ENCODE measurements at places on chromosomes 4 and X.

DNA sequence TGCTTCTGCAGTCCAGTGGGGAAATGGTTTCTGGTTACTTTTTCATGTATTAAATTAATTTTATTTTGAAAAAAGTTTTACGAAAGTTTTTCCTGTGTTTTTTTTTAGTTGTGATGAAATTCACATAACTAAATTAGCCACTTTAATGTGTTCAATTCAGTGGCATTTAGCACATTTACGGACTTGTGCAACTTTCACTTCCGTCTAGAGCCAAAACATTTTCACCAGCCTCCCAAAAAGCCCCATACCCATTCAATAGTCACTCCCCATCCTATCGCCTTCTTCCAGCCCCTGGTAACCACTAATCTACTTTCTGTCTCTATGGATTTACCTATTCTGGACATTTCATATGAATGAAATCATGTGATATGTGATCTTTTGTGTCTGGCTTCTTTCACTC lies 22.8 kb upstream of the TBL1X start:
- no peak for DNase-seq

DNA sequence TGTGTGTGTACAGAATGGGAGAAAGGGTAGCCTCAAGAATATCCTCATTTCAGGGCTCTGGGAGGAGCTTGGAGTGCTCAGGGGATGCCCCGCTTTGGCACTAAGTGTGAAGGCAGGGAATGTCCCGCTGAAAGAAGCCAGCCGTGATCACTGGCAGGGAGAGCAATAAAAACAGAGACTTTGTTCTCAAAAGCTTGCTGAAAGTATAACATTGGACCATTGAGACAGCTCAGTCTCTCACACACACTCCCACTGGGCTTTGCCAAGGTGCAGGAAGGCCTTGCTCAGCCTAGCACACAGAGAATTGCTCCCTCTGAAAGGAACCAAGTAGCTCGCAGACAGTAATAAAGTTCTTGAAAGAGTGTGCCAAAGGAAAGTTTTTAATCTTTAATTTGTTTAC lies 143.8 kb upstream of the SLITRK2 start:
- no peak for DNase-seq

DNA sequence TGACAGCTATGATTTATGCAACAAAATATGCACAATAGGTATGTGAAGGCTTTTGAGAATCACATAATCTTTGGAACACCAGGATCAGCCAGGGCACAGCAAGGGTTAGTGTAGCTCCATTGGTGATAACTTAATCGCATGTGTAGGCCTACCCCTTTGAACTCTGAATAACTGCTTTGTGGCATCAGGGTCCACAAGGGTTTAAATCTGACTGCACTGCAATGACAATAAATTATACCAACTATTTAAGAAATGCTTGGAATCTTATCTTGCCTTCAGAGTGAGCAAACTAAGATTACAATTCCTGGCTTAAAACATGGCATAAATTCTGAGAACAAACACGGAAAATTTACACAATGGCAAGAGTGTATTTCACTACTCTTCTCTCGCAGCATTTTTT lies 245.8 kb downstream of the FBXO8 start:
- no peak for DNase-seq

- no peak for DNase-seq
These were observed at the start of gene RENBP for GRCh38 chrX:153944140-153944799. Gene RENBP, minus strand, starts transcription at chrX:153944643. Its CDS starts 33 bp downstream, at chrX:153944610.

DNA sequence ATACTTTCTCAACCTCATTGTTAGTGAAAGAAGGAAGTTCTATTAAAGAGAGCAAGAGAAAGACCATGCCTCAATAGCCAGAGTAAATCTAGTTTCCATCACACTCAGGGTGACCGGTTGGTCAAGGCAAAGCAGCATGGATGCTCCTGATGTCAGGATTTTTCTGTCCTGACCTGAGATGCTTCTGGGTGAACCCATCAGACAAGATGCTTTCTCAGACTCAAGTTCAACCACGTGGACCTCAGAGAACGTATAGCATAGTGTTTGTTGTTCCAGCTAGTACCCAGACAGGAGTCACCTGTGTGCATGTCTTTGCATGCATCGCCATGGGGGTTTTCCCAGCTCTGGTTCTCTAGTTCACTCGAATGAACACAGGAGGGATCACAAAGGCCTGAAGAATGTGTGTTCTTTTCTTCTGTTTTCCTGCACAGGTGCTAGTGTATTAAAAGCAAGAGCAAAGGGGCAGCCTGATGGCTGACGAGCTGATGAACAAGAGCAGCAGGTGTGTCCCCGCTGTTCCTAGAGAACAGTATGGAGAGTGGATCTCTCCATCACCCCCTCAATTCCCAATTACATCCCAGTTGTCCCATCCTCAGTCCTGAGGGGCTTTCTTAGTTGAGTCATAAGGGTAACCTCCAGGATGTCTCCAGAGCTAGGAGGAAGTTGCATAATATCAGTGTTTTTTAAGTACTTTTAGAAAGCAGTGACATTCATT lies 110.5 kb upstream of the ENPP6 start:
- DNase-seq, result no peak

- DNase-seq, result no peak
These were observed 74.3 kb upstream of the PPP2R3B start for GRCh38 chrX:460823-461640.

GRCh38 chr4:104491481-104492182 lies 3.1 kb downstream of the CXXC4 start:
- no peak for DNase-seq

- DNase-seq, result no peak
These were observed 31.7 kb upstream of the PDLIM3 start for GRCh38 chr4:185566972-185567371.

DNA sequence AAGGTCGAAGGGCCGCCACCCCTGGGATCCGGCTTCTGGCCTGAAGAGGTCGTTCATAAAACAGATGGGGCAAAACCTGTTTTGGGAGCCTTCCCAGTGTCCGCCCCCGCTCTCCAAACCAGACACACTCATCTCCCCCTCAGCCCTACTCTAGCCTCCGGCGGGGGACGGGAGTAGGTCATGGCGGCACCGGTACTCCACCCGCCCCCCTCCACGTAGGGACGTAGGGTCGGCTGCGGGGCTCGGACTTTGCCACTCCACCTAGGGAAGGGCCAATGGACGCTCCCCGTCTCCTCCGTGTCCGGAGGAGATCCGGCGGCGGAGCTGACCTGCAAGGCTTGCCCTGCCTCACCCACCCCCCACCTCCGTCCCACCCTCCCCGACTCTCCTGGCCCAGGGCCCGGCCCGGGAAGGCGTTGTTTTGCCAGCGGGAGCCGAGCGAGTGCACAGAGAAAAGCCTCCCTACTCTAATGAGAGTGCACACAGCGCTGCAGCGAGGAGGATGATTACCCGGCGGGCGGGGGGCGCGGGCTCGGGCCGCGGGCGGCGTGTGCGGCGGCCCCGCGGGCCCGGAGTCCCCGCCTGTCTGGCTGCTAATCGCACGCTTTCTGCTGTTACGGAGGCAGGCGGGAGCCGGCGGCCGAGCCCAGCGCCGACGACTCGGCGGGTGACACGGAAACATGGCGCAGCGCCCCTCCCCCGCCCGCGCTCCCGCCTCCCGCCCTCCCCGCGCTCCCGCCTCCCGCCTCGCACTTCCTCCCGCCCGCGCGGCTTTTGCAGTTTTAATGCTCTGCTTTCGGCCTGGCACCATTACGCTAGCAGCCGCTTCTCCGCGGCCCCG lies 8.3 kb upstream of the BCOR start:
- peak; percentile 73 for DNase-seq

DNA sequence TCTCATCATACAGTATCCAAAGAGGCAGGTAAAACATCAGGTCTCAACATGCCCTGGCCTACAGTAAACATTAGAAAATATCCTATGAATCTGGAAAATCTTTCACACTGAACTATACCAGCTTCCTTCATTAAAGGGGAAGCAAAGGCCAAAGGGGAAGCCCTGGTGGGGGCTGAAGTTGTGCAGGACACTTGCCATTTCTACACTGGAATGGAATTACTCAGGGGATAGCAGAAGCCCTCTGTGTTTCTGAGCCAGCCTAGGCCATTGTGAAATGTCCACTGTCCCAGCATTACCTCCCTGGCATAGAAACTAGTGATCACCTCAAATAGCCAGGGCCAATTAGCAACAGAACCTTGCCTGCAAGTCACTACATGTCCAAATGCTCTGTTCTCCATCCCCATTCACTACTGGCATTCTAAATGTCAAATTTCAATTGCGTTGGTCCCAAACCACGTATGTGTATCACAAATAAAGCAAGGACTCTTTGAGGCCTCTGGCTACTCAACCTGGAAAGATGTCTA lies 429.9 kb downstream of the AFF2 start:
- no peak for DNase-seq

DNA sequence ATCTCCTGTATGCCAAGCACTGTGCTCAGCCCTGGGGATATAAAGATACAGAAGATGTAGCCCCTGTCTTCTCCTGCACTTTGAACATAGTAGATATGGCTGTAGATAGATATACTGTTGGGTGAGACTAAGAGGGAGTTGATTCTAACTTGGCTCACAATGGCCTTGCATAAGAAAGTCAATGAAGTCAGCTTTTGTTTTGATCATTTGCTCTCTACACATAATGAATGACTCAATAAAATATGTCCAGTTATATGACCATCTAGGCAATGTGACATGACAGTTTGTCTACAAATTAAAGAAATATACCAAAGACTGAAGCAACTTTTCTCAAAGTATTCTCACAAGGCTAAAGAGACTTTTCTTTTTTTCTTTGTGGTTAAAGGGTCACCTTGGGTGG lies 147.6 kb upstream of the DIPK2B start:
- no peak for DNase-seq

DNA sequence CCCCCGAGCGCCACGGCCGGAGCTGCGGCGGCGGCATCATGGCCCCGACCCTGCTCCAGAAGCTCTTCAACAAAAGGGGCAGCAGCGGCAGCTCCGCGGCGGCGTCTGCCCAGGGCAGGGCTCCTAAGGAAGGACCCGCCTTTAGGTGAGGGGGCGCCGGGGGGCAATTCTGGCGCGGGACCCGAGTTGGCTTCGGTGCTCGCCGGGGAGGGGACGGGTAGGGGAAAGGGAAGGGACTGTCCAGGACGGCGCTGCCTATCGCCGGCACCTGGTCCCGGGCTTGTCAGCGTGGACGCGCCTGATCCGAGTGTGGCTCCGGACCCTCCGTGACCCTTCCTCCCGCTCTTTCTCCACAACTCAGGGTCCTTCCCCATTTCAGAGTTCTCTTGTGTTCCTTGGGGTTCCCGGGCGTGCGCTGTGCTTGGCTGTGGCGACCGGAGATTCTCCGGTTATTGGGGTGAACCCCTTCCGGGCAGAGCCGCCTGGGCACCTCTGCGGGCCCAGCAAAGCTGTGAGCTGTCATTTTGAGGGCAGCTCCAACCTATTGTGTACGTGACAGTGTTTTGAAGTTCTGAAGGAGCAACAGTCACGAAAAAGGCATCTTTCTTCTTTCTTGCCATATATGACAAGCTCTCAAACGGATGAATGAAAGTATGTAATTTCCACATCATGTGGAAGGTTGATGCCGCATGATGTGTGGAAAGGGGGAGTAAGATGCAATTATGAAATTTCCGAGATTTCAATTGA lies 522 bp downstream of the FNIP2 start:
- DNase-seq, result peak; percentile 22

DNA sequence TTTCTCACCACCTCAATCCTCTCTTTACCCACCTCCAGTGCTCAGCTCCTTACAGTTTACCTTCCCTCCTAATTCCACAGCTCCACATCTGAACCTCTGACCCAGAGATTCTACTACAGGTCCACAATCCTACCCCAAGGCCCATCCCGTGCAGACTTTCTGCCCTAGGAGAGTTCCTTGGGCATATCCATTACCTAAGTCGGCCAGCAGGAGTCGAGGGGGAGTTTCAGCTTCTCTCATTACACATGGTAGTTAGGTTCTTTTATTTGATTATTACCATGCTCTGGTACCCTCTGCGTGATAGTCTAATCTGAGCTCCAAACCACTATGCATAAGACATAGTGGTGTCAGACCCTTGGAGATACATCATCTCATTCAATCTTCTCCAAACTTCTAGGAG lies 117.9 kb downstream of the SH3RF1 start:
- DNase-seq, result no peak

DNA sequence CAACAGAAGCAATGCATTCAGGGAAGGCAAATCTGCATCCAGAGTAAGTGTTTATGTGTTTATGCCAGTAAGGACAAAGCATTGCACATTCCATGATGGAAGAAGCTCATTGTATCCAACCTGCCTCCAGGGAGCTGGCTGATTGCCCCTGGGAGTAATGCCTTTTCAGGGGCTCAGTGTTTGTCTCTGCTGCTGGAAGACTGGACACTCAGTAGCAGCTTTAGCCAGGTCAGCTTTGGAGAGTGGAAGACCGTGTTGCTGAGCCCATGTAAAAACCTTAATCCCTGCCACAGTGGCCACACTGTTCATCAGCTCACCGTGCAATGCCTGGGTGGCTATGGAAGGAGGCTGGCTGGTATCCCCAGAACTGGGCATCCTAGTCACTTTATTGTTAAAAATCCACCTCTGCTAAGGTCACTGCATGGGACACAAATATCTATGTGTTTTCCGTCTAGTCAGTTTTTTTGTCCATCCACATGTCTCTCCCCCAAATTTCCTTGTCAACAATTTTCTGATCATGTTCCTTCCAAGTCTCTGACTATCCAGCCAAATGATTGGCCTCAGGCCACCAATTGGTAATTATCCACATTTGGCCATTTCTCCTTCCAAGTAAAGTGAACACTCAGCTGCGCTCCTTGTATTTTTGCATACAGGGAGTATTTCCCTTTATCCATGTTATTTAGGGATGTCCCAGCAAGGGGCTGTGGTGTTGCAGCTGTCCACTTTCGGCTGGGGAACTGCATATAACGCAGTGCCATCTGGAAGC lies 2044.5 kb upstream of the AGA start:
- no peak for DNase-seq

GRCh38 chr4:142377342-142378091 lies 468.6 kb downstream of the INPP4B start:
- no peak for DNase-seq

GRCh38 chrX:57380026-57380796 lies 93.7 kb downstream of the FAAH2 start:
- DNase-seq, result no peak

DNA sequence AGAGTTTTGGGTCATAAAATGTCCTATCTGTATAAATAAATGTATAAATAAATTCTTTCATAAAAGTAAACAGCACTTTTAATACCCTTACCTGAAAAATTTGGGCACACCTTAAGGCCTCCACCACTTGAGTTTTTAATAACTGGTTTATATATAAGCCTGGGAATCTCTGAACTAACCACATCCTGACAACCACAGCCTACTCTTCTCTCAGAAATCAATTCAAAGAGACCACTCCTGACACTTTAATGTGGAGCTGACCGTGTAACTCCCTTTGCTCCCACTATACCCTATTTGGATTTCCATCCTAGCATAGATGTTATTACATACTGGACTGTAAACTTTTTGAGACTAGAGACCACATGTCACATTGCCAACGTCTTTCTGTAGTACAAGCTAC lies 3.5 kb downstream of the FBXL5 start:
- DNase-seq, result no peak
